ENCODE measurements at places on chromosomes 3 and 15.

DNA sequence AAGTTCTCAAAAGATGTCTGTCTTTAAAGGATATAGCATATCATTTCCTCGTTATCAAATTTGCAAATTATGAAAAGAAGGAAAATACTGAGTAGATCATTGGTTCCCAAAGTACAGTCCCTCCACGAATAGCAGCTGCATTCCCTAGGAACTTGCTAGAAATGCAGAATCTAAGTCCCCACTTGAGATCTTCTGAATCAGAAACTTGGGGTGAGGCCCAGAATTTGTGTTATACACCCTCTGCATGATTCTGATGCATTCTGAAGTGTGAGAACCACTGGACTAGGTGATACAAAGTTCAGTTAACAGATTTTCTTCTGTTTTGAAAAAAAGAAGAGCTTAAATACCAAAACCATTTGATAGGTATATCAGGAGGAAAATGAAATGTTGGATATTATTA, 77.1 kb downstream of the SLC25A26 start:
- no peak for DNase-seq

DNA sequence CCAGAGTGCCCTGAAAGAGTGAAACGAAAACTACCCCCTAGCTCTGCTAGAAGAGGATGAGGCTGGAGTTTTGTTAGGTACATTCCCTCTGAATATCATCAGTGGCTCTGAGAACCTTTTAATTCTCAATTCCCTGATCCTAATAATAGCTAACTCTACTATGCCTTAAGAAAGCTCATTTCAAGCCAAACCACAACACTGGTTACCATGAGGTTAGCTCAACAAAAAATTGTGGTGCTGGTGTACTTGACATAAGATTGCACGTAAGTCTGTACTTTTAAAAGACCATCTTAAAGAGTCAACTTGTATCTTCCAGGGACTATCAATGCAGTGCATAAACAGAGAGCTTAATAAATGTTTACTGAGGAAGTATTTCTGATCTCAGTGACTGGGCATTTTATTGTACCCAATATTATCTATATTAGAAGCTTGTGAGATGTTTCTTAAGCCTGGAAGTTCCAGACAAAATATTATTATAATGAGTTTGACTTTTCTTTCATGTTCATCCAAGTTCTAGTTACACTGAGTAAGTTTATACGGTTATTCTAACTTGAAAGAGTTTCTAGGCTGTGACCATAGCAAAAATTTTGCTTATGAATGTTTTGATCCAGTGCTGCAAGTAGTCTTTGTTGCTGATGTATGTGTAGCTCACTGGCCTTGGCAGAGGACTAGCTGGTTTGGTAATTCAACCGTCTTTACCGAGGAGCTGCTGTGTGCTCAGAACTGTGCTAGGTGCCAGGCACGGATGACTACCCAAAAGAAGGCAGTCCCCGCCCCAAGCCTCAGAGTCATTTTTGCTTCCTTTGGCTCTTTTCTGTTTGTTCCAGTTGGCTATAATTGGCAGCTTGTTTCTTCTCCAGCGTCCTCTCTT, 334.4 kb upstream of the TRIM42 start:
- no peak for DNase-seq

DNA sequence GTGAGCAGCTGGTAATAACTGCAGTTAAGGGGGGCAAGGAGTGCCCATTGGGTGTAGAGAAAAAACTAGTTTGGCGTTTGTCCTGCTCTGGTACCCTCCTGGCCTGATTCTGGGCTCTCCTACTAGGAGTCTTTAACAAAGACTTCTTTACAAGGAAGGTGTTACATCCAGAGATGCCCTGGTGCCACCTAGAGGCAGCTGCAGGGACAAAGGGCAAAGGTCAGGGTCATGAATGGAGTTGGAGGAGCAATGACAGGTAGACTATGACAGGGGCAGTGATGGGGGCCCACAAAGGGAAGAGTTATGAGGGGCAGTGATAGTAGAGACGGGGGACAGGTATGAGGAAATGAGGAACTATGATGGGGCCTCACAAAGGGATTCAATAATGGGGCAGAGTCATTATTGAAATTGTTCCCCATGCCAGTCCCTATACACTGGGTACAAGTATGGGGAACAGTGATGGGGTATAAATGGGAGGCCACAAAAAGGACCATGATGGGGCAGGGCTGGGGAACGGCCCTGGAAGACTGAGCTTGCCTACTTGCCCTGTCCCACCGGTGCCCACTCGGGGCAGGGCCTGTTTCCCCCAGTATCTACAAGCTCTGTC, 7.9 kb downstream of the CCDC71 start:
- no peak for DNase-seq

- no peak for DNase-seq
These were observed 406.8 kb downstream of the MCTP2 start for GRCh38 chr15:94638183-94638582.

DNA sequence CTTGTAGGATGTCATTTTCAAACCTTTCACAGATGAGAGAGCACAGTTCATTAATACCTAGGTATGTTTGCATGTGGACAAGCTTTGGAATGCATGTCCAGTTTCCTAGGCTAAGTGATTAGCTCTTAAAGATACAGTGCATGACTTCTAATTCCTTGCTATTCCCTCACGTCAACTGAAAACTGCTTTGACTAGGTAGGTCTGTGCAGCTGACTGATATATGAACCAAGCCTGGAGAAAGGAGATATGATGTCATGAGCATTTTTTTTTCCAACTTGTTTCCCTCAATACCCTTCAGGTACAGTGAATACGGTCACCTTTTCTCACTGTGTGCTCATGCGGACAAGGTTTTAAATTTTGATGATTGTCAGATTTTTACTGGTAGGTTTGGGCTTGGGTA, 41.6 kb upstream of the TASOR start:
- DNase-seq, result no peak

DNA sequence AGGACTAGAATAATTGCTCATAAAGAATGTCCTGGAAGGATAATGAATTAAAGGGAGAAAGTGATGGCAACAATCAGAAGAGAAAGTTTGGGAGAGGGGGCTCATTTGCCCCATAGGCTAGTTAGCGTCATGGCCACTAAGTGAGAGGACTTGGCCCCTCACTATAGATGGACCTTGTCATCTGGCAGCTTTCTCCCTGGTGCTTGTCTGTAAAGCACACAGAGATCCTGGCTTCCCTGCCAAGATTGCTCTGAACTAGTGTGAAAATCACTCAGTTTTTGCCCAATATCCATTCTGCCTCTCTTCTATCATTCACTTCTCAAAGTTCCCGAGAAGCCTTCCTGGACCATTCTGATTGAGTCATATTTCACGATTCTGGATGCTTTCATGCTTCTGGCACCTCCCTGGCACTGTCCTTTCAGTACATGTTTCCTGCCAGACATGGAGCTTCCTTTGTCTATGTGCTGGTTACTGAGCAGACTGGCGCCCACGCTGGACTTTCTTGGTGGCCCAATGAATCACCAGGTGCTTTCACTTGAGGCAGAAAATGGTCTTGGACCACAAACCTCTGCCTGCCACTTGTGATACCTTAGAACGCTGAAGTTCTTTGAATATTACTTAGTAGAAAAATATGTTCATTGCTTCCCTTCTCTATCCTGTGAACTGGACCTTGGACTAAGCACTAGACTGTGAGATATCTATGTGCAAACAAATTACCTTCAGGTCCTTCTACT, 709.6 kb upstream of the CFAP20DC start:
- DNase-seq, result no peak

DNA sequence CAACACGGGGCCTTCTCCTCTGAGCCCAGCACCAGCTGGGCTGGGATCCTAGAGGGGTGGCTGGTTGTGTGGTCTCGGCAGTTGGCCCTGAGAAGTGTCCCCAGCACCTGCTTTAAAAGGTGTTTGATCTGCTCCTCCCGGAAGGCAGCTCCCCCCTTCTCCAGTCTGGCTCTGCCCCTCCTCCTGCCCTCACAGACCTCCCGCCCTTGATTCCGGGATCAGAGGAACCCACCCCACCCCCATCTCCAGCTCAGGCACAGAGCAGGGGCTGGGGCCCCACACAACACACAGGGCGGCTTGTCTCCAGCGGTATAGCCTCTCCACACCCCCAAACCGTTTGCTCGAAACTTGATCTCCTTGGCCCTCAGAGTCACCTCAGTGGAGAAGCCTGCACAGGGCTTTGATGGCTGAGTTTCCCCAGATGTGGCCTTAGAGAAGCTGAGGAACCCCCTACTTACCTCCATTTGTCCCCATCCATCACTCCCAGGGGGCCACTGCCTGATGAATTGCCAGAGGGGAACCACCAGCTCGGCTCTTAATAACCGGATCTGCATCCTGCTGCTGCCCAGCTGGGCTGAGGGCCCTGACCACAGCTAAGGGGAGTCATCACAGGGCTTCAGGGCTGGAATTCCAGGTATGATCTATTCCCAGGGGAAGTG, 6.4 kb upstream of the STRA6 start:
- no peak for DNase-seq

DNA sequence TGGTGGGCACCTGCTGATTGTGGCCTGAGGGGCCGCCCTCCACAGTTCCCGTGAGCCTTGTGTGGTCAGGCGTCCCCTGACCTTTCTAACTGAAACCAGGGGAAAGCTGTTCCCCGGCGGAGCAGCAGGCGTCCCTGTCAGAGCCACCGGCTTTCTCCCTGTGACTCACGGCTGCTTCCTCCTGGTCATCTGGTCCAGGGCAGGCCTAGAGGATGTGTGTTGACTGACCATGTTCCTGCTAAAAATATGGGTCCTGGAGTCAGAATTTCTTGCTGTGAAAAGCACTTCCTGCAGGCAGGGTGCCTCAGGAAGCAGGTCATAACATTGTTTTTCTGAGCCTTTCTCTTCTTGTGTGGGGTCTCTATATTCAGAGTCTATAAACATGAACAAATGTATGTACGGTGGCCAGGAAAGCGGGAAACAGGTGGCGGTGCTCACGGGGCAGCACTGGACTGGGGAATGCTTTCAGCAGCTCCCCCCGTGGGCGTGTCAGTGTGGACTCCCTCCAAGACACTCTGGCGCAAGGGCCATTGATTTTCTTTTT, 38.4 kb upstream of the CGNL1 start:
- no peak for DNase-seq

- DNase-seq, result no peak
These were observed 2.6 kb upstream of the TPRA1 start for GRCh38 chr3:127593178-127593577.

- no peak for DNase-seq
These were observed 11.4 kb downstream of the CEP97 start for GRCh38 chr3:101735833-101736232.

DNA sequence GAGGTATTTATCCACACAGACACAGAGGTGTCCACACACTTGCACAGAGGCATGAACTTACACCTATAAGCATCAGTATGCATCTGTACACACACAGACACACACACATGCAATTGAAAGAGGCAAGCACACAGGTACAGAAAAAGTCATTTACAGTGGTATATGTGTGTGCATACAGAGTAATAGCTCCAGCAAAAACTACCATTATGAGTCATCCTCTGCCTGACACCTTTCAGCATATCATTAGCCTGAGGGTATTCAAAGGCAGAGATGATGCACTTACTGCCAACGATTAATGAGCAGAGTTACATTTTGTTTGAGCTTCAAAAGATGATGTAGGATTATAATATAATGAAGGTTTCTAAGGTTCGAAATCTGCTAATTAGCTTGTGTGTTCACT, 100.3 kb upstream of the TPRG1 start:
- no peak for DNase-seq

DNA sequence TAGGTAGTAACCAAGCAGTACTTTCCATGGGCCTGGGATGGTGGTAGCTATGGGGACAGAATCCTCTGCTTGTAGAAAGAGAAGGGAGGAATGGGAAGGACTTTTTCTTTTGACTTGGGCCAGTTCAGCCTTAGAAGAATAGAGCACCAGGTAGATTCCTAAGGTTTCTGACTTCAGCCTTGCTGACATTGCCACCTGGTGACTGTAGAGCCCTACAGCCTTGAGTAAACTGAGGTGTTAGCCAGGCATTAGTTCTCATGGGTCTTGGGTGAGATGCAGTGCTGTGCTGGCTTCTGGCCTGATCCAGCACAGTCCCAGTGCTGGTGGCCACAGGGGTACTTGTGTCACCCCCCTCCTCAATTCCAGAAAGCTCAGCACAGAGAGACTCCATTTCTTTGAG, 171.1 kb downstream of the ZBBX start:
- no peak for DNase-seq

DNA sequence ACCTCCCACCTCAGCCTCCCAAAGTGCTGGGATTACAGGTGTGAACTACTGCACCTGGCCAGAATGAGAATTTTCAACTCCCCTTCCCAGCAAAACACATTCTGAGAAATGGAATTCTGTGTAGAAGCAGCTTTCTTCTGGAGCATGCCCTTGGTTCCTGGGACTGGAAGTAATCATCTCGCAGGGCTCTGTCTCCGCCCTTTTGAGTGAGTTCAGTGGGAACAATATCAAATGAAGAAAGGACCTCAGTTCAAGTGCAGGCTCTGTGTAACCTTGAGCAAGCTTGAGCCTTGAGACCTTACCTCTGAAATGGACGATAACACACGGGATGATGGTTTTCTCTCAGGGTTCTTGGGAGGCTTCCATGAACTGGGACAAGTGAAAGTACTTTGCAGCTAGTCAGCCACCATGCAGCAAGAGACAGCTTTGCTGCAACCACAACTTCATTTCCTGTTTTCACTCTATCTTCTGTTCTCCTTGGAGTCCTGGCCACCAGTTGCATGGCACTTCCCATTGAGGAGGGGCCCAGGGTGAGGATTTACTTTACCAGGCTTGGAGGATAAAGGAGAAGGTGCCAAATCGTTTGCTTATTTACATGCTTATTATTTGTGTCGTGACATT, 35.7 kb upstream of the IGF1R start:
- no peak for DNase-seq

DNA sequence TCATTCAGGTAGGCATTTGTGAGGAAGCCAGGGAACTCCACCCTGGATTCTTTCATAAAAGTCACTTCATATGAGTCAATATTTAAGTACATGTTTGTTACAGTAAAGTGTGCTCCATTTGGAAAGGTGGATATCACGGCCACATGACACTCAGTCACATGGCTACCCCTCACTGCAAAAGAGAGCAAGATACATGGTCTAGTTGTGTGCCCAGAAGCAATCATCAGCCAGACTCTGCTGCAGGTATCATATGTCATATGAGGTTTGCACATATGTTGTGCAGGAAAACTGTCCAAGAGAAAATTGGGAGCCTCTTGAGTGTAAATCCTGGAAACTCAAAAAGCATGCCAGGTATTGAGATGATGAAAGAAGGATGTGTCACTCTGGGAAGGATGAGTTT, 55.0 kb upstream of the NMNAT3 start:
- DNase-seq, result no peak

- DNase-seq, result no peak
These were observed 76.2 kb downstream of the TGFBR2 start for GRCh38 chr3:30682434-30683155.

- DNase-seq, result no peak
These were observed 179.8 kb downstream of the ZPLD1 start for GRCh38 chr3:102614585-102614984.

GRCh38 chr3:43034911-43035310, 55.8 kb downstream of the GASK1A start:
- no peak for DNase-seq

- DNase-seq, result no peak
These were observed 5.4 kb downstream of the UBE2E1 start for GRCh38 chr3:23811185-23811527.

GRCh38 chr3:62371720-62372591, 1.4 kb downstream of the FEZF2 start:
- no peak for DNase-seq
